ENCODE measurements at places on chromosomes 1 and 21. TPM values are rescaled to one million over a fixed set of nuclear protein-coding genes. Genes with fewer than 3 reads are reported as not detected.

ICOSLG gene
- 6.7 TPM for total RNA-seq

PEX19 gene
- total RNA-seq = 80.2 TPM

TGFB2 gene
- 0.84 TPM for total RNA-seq

ATXN7L2 gene
- total RNA-seq = 9.8 TPM

DNA sequence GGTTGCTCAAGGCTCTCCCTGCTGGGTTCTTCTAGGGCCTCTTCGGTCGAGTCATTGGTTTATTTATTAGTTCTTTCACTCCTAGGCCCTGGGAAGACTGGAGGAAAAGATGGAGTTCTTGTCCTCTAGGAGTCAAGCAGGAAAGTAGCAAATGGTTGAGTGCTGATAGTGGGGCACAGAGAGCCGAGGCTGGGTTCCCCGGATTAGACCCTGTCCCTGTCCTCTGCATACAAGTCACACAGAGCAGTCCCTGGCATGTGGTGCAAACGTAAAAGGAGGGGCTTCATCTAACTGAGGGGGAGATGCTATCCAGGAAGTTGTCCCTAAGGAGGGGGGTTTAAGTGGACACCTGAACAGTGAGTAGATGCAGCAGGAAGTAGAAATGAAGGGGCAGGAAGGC lies 19.2 kb upstream of the KCNE2 start:
- no peak overlapping the region for H3K4me3 ChIP-seq
- no peaks in the 10 kb centered on the region for H3K4me1 ChIP-seq
- H3K27me3 ChIP-seq = no peaks in the 10 kb centered on the region
- no peak overlapping the region for H3K27ac ChIP-seq
- DNase-seq = no peak
- no peaks in the 10 kb centered on the region for H3K36me3 ChIP-seq

- no peak overlapping the region for H3K27ac ChIP-seq
- peaks cover 3% of the 10 kb centered on the region for H3K4me1 ChIP-seq
- no peaks in the 10 kb centered on the region for H3K27me3 ChIP-seq
- H3K4me3 ChIP-seq = no peak overlapping the region
- no peaks in the 10 kb centered on the region for H3K36me3 ChIP-seq
- no peak for DNase-seq
Observed at GRCh38 chr1:14815175-14815877, 216.8 kb downstream of the KAZN start.

GRCh38 chr1:43317817-43318471 lies 17.2 kb downstream of the TIE1 start:
- DNase-seq = no peak
- H3K27ac ChIP-seq = no peak overlapping the region
- H3K4me3 ChIP-seq = no peak overlapping the region
- no peaks in the 10 kb centered on the region for H3K4me1 ChIP-seq

DNA sequence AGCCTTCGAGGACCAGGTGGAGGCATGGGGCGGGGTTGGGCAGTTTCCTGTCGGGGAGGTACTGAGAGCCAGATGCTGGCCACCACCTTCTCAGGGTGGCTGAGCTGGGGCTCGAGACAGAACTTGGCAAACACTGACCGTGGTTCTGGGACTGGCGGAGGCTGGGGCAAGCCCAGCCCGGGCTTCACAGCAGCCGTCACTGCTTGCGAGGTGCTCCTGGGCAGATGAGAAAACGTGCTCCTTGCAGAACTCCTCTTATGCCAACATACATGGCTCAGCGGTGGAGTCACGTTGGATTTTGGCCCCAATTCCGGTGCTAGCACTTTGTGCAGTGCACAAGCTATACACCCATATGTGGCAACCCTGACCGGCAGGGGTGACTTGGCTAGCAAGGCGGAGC lies 69.2 kb downstream of the RUNX3 start:
- H3K27ac ChIP-seq = no peak overlapping the region
- H3K36me3 ChIP-seq = no peaks in the 10 kb centered on the region
- no peaks in the 10 kb centered on the region for H3K27me3 ChIP-seq
- H3K4me3 ChIP-seq = no peak overlapping the region
- 0 out of 2 replicates have a peak, but pooled peaks cover 3% of the 10 kb centered on the region for H3K4me1 ChIP-seq

DNA sequence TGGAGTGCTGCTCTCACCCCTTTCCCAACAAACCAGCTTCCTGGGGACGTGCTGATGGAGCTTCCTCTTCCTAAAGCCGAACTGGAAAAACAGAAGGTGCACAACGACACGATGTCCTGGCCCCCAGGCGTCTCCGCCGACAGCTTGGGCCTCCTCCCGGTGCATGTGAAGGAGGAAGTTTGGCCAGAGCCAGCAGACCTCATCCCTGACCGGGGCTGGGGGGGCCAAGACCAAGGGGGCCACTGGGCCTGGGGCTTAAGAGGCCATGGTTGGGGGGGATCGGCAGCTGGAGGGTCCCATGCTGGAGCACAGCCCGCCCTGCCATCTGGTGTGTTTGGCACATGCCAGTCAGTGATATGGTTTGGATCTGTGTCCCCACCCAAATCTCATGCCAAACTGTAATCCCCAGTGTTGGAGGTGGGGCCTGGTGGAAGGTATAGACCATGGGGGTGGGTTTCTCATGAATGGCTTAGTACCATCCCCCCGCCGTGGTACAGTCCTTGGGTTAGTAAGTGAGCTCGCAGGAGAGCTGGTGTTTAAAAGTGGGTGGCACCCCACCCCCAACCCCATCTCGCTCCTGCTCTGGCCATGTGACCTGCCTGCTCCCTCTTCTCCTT lies 6.4 kb downstream of the HES4 start:
- no peak for DNase-seq
- H3K4me3 ChIP-seq = no peak overlapping the region

- no peaks in the 10 kb centered on the region for H3K4me1 ChIP-seq
- no peaks in the 10 kb centered on the region for H3K27me3 ChIP-seq
- no peak for DNase-seq
- H3K4me3 ChIP-seq = no peak overlapping the region
- no peaks in the 10 kb centered on the region for H3K36me3 ChIP-seq
- H3K27ac ChIP-seq = no peak overlapping the region
Observed at GRCh38 chr1:109850194-109850593, 60.5 kb upstream of the CSF1 start.

DNA sequence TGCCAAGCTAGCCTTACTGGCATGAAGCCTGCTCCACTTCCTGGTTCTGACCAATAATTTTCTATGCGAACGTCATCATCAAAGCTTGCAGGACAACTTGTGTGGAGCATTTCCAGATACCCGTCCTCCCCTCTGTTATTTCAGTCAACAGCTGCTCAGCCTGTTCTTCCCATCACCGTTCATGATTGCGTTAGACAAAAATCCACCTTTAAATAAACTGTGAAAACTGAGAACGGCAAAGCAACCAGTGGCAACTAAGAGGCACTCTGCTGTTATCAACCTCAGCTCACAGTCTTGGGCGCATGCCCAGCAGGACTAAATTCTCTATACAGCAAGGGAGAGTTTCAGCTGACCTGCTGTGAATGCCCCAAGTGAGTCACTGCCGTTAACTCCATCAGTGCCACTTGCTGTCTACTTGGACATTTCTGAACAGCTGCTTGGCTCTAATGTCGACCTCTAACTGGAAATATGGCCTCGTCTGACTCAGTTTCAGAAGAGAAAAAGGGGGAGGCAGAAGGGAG lies 207.4 kb upstream of the RUNX1 start:
- no peak overlapping the region for H3K4me3 ChIP-seq
- H3K36me3 ChIP-seq = no peaks in the 10 kb centered on the region
- no peak overlapping the region for H3K27ac ChIP-seq

- no peak overlapping the region for H3K27ac ChIP-seq
- no peak overlapping the region for H3K4me3 ChIP-seq
- no peaks in the 10 kb centered on the region for H3K4me1 ChIP-seq
- no peaks in the 10 kb centered on the region for H3K36me3 ChIP-seq
Observed at GRCh38 chr1:89199525-89200031, 836 bp upstream of the GBP4 start.

DNA sequence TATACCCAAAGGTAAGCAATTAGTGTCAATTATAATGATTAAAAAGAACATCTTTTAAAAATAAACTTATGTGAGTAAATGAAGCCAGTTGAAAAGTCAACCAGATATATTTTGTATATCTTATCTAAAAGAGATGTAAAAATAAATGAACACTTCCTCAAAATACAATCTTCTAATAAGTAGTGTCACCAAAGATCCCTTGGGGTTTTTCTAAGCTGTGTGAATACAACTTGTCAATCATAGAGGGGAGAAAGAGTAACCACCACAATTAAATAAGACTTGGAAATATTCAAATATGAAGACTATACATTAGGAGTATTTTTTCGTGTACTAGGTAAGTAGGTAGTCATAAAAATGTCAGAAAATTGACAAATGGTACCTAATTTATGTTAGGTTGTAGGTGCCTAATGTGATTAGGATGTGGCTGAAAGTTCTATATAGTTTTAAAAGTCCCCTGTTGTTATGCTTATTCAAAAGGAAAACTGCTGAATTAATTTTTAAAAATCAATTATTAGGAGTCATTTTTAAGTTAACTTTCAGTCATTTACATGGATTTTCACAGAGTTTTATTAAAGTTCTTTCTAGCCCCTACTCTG lies 72.6 kb downstream of the RASAL2 start:
- DNase-seq = no peak
- H3K4me1 ChIP-seq = no peaks in the 10 kb centered on the region
- no peaks in the 10 kb centered on the region for H3K36me3 ChIP-seq
- H3K4me3 ChIP-seq = no peak overlapping the region
- H3K27ac ChIP-seq = no peak overlapping the region

DNA sequence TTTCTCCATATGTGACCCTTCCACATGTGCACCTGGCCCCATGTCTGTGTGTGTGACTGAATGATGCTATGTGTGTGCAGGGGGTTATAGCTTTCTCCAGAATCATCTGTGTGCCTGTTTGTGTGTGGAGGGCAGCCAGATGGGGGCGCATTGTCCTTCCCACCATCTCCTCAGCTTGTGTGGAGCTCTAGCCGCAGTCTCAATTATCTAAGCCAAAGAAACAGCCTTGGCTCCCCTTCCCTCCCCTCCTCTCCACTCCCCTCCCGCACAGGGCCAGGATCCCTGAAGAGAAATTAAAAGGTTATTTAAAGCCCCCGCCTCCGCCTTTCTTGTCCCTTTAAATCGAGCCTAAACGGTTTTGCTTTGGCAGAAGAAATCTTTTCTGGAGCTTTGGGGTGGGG lies 1.8 kb upstream of the DMBX1 start:
- H3K27me3 ChIP-seq = peaks cover 86% of the 10 kb centered on the region
- H3K4me1 ChIP-seq = peaks cover 42% of the 10 kb centered on the region
- no peak for DNase-seq

GRCh38 chr1:4110888-4111287 lies 210.8 kb upstream of the C1orf174 start:
- no peak overlapping the region for H3K4me3 ChIP-seq
- DNase-seq = no peak
- no peak overlapping the region for H3K27ac ChIP-seq
- no peaks in the 10 kb centered on the region for H3K4me1 ChIP-seq
- no peaks in the 10 kb centered on the region for H3K36me3 ChIP-seq

GRCh38 chr21:15688809-15689208 lies 41.0 kb upstream of the USP25 start:
- H3K4me1 ChIP-seq = no peaks in the 10 kb centered on the region
- H3K36me3 ChIP-seq = no peaks in the 10 kb centered on the region
- no peak overlapping the region for H3K4me3 ChIP-seq
- DNase-seq = no peak
- no peak overlapping the region for H3K27ac ChIP-seq
- no peaks in the 10 kb centered on the region for H3K27me3 ChIP-seq

- no peaks in the 10 kb centered on the region for H3K36me3 ChIP-seq
- no peak overlapping the region for H3K4me3 ChIP-seq
- DNase-seq = no peak
- no peak overlapping the region for H3K27ac ChIP-seq
- peaks cover 25% of the 10 kb centered on the region for H3K4me1 ChIP-seq
Observed at GRCh38 chr1:204340081-204340889, 19.4 kb downstream of the PLEKHA6 start.

DNA sequence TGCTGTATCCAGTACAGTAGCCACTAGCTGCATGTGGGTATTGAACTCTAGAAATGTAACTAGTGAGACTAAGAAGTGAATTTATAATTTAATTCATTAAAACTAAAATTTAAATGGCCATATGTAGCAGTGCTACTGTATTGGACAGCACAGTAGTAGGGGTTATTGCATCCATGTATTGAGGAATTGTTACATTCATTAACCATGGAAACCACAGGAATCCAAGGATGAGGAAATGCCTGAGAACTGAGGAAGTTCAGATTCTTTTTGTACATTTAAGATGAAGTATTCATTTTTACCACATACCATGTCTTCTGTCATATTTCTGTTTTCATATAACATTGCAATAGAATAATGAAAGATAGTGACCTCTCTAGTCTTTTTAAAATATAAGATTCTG lies 2.6 kb downstream of the MTF2 start:
- H3K36me3 ChIP-seq = peaks cover 46% of the 10 kb centered on the region
- H3K4me3 ChIP-seq = no peak overlapping the region
- DNase-seq = no peak
- no peaks in the 10 kb centered on the region for H3K4me1 ChIP-seq

DNA sequence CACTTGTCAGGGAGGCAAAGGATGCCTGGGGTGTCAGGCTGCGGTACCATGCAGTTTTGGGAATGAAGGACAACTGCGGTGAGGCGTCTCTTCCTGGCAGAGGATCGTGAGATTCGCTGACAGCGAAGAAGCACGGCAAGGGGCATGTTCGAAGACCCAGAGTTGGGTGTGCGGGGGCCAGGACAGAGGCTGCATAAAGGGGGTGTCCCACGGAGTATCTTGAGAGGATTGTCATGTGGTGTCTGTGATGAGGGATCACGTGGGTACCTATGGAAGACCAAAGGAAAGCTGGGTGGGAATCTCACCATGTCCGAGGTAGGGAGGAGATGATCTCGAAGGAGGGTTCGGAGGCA lies 372 bp downstream of the SLC25A44 start:
- no peaks in the 10 kb centered on the region for H3K27me3 ChIP-seq
- H3K4me3 ChIP-seq = peak overlapping the region; percentile 92
- no peak for DNase-seq

GRCh38 chr1:243471754-243472745 lies 216.2 kb downstream of the SDCCAG8 start:
- peaks cover 44% of the 10 kb centered on the region for H3K4me1 ChIP-seq
- H3K27ac ChIP-seq = no peak overlapping the region
- DNase-seq = no peak
- no peaks in the 10 kb centered on the region for H3K36me3 ChIP-seq

- H3K27ac ChIP-seq = no peak overlapping the region
- no peaks in the 10 kb centered on the region for H3K27me3 ChIP-seq
- peaks cover 8% of the 10 kb centered on the region for H3K4me1 ChIP-seq
- no peak overlapping the region for H3K4me3 ChIP-seq
- H3K36me3 ChIP-seq = no peaks in the 10 kb centered on the region
- DNase-seq = no peak
Observed at GRCh38 chr1:59502009-59502691, 205.3 kb downstream of the FGGY start.
